ENCODE measurements at places on chromosomes 2 and 18. TPM values are rescaled to one million over a fixed set of nuclear protein-coding genes. Genes with fewer than 3 reads are reported as not detected.

DNA sequence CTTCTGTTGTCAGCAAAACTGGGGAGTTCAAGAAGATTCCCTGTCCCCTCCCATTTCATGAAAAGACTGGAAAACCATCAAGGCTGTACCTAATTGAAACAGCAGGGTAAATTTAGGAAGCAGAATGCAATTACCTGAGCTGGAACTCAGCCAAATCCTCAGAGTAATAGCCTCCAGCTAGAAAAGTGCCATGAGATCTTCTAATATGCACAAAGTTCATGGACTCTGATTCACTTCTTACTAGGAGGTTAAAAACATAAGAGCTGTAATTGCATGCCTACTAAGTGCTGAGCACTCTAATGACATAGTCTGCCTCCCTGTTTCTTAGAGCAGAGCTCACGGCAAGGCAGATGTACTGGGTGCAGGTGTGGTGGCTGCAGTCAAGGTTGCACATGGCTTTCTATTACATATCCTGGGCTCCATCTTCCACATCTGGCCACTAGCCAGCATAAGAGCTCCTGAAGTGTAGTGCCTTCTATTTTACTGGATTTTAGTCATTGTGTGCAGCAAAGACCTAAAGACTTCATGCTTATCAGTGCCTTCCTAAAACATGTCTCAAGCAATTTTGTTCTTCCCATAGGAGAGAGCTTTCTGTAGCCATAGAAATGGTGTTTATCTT is 341.7 kb downstream of the PTPRM start:
- no peaks in the 10 kb centered on the region for H3K36me3 ChIP-seq
- no peaks in the 10 kb centered on the region for H3K27me3 ChIP-seq
- no peak overlapping the region for H3K27ac ChIP-seq
- DNase-seq, result no peak

DNA sequence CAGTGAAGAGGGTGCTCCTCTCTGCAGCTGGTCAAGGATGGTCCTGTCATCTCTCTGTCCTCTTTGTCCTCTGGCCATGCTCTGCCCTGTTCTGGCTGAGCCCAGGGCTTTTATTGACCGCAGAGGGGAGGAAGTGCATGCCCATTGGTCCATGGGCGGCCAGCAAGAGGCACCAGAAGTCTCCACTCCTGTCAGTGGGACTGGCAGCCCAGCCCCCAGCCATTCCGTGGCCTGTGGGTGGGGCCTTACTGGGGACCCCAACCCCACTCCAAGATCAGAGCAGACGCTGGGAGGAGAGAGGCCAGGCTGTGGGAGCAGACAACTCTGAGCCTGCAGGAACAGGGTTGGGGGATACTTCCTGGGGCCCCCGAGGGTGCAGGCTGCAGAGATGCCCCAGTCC is 156.9 kb downstream of the CTNNA2 start:
- no peak for DNase-seq
- H3K36me3 ChIP-seq, result no peaks in the 10 kb centered on the region
- no peaks in the 10 kb centered on the region for H3K27me3 ChIP-seq
- H3K4me1 ChIP-seq, result no peaks in the 10 kb centered on the region

- H3K36me3 ChIP-seq, result no peaks in the 10 kb centered on the region
- H3K4me3 ChIP-seq, result no peak overlapping the region
- no peak overlapping the region for H3K27ac ChIP-seq
- DNase-seq, result peak; percentile 60
- peaks cover 59% of the 10 kb centered on the region for H3K4me1 ChIP-seq
Measured at GRCh38 chr2:19351899-19352697, 6.3 kb downstream of the OSR1 start.

GRCh38 chr18:26190506-26190905 is 35.7 kb upstream of the TAF4B start:
- peak overlapping the region; percentile 59 for H3K4me3 ChIP-seq
- H3K27ac ChIP-seq, result peak overlapping the region; percentile 59
- no peaks in the 10 kb centered on the region for H3K36me3 ChIP-seq
- H3K27me3 ChIP-seq, result no peaks in the 10 kb centered on the region

GRCh38 chr2:232229911-232230310 is 148.6 kb upstream of the ALPP start:
- H3K4me1 ChIP-seq, result no peaks in the 10 kb centered on the region
- no peaks in the 10 kb centered on the region for H3K27me3 ChIP-seq
- no peak overlapping the region for H3K27ac ChIP-seq
- H3K4me3 ChIP-seq, result no peak overlapping the region

DNA sequence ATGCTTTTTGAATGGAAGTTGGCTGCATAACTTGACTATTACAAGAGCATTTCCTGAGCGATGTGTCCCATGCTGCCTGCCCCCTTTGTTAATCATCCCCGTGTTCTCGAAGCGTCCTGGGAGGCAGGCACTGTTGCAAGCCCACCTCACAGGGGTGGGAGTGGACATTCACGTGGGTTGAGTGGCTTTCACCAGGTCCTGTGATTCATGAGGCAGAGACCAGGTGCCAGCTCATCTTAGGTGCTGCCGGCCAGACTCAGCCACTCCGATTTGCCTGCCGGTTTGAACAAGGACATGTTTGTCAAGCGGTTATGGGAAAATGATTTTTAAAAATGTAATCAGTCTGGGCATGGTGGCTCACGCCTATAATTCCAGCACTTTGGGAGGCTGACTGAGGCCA is 112.5 kb downstream of the ZNF532 start:
- H3K27ac ChIP-seq, result no peak overlapping the region
- peaks cover 38% of the 10 kb centered on the region for H3K36me3 ChIP-seq
- DNase-seq, result no peak

GRCh38 chr2:10001586-10001985 is 41.8 kb upstream of the KLF11 start:
- H3K27ac ChIP-seq, result no peak overlapping the region
- no peaks in the 10 kb centered on the region for H3K36me3 ChIP-seq
- no peak for DNase-seq
- H3K27me3 ChIP-seq, result no peaks in the 10 kb centered on the region
- H3K4me1 ChIP-seq, result no peaks in the 10 kb centered on the region

DNA sequence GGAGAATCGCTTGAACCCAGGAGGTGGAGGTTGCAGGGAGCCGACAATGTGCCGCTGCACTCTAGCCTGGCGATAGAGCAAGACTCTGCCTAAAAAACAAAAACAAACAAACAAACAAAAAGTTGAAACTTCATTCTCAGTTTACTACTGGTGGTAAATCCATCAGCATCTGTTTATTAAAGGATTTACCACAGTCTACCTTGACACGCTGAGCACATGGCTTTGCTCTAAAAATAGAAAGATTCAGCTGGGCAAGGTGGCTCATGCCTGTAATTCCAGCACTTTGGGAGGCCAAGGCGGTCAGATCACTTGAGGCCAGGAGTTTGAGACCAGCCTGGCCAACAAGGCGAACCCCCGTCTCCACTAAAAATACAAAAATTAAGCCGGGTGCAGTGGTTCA is 201.3 kb downstream of the TGIF1 start:
- H3K4me1 ChIP-seq, result no peaks in the 10 kb centered on the region
- no peaks in the 10 kb centered on the region for H3K27me3 ChIP-seq
- no peak overlapping the region for H3K27ac ChIP-seq
- H3K36me3 ChIP-seq, result no peaks in the 10 kb centered on the region
- H3K4me3 ChIP-seq, result no peak overlapping the region

DNA sequence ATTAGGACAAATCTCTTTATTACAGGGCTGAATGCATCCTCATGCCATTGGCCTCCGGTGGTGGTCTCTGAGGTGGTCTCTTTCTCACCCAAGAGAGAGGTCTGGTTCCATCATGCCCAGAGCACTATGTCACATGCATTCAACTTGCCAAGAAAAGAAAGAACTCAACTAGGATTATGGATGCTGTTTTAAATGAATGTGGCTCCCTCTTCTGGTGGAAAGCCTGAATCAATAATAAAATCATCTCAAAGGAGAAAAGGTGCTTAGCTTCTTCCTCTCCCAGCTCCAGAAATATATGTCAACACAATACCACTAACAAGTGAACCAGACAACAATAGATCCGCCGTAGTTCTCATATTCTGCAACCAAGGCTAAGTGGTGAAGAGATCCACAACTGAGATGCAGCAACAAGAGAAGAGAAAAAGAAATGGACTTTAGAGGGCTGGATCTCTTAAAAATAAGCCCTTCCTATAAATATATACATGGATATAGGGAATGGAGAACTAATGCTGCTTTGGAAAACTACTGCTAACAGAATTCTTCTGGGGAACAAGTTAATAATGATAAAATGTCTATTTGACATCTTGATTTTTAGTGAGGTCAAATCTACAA is 396.8 kb downstream of the NCKAP5 start:
- H3K4me3 ChIP-seq, result no peak overlapping the region
- no peaks in the 10 kb centered on the region for H3K27me3 ChIP-seq
- H3K36me3 ChIP-seq, result no peaks in the 10 kb centered on the region
- no peak overlapping the region for H3K27ac ChIP-seq

- H3K4me3 ChIP-seq, result no peak overlapping the region
- peaks cover 52% of the 10 kb centered on the region for H3K36me3 ChIP-seq
- no peaks in the 10 kb centered on the region for H3K27me3 ChIP-seq
- H3K4me1 ChIP-seq, result peaks cover 92% of the 10 kb centered on the region
- peak overlapping the region; percentile 62 for H3K27ac ChIP-seq
- no peak for DNase-seq
Measured at GRCh38 chr2:46980366-46980765, 64.8 kb upstream of the MCFD2 start.

GRCh38 chr2:178796079-178796677 is 11.0 kb downstream of the TTN start:
- H3K36me3 ChIP-seq, result no peaks in the 10 kb centered on the region
- H3K27ac ChIP-seq, result no peak overlapping the region
- H3K27me3 ChIP-seq, result no peaks in the 10 kb centered on the region
- peak; percentile 47 for DNase-seq
- no peaks in the 10 kb centered on the region for H3K4me1 ChIP-seq
- H3K4me3 ChIP-seq, result no peak overlapping the region

DNA sequence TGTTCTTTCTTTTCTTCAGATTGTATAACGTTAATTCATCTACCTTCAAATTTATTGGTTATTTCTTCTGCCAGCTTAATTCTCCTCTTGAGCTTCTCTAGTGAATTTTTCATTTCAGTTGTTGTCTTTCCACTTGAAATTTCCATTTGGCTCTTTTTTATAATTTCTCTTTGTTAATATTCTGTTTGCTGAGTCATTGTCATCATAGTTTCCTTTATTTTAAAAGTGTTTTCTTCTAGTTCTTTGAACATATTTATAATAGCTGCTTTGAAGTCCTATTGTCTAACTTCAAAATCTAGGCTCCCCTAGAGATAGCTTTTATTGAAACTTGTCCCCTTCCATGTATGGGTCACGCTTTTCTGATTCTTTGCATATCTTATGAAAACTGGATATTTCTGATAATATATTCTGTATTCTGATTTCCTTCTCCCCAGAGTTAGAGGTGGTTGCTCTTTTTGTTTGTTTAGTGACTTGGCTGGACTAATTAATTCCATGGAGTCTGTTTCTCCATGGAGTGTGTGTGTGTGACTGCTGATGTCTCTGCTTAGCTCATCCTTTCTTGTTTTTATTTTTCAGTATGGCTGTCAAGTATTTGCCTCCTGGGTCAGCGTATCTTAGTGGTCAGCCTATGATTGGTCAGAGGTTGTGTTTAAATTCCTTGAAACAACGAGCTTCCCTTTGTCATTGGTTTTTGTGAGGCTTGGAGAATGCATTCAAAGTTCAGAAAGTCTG is 47.6 kb downstream of the DIS3L2 start:
- no peaks in the 10 kb centered on the region for H3K27me3 ChIP-seq
- H3K4me3 ChIP-seq, result no peak overlapping the region
- H3K27ac ChIP-seq, result no peak overlapping the region

- no peak overlapping the region for H3K27ac ChIP-seq
- no peaks in the 10 kb centered on the region for H3K27me3 ChIP-seq
- no peaks in the 10 kb centered on the region for H3K4me1 ChIP-seq
- no peaks in the 10 kb centered on the region for H3K36me3 ChIP-seq
- H3K4me3 ChIP-seq, result no peak overlapping the region
Measured at GRCh38 chr2:219403861-219404260, 14.3 kb upstream of the DES start.

- H3K27me3 ChIP-seq, result no peaks in the 10 kb centered on the region
- peak; percentile 66 for DNase-seq
- H3K4me1 ChIP-seq, result peaks cover 26% of the 10 kb centered on the region
- no peak overlapping the region for H3K27ac ChIP-seq
Measured at GRCh38 chr18:23259701-23260681, 124.7 kb downstream of the CABLES1 start.

- DNase-seq, result no peak
- H3K36me3 ChIP-seq, result no peaks in the 10 kb centered on the region
- no peak overlapping the region for H3K27ac ChIP-seq
Measured at GRCh38 chr2:85288244-85288725, 39.5 kb downstream of the TGOLN2 start.

- no peak overlapping the region for H3K27ac ChIP-seq
- H3K4me1 ChIP-seq, result no peaks in the 10 kb centered on the region
- no peak for DNase-seq
- H3K27me3 ChIP-seq, result peaks cover 2% of the 10 kb centered on the region
- no peaks in the 10 kb centered on the region for H3K36me3 ChIP-seq
- no peak overlapping the region for H3K4me3 ChIP-seq
Measured at GRCh38 chr2:239468491-239469105, 67.8 kb upstream of the HDAC4 start.

DNA sequence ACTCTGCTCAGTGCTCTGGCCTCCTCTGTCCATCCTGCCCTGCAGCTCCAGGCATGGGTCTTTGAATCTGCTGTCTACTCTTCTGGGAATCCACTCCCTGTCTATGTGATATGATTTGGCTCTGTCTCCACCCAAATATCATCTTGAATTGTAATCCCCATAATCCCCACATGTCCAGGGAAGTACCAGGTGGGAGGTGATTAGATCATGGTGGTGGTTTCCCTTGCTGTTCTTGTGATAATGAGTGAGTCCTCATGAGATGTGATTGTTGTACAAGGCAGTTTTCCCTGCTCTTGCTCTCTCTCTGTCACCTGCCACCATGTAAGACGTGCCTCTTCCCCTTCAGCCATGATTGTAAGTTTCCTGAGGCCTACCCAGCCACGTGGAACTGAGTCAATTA is 881.8 kb upstream of the ID2 start:
- no peaks in the 10 kb centered on the region for H3K4me1 ChIP-seq
- H3K27ac ChIP-seq, result no peak overlapping the region
- no peaks in the 10 kb centered on the region for H3K27me3 ChIP-seq
- H3K36me3 ChIP-seq, result no peaks in the 10 kb centered on the region
- no peak for DNase-seq
- H3K4me3 ChIP-seq, result no peak overlapping the region

Gene UGT1A10
- total RNA-seq, result not detected

Gene MALL
- total RNA-seq, result not detected

Gene KCNIP3
- total RNA-seq, result not detected

Gene ANKRD62
- not detected for total RNA-seq

Gene FOXI3
- not detected for total RNA-seq

Gene HOXD12
- not detected for total RNA-seq

Data from B cell (primary cell).